ENCODE measurements at places on chromosomes 12 and 14.
A peak's percentile ranks its signal among the peaks of the same experiment; 100 is the strongest.

GRCh38 chr12:11650286-11651281 is 1.1 kb downstream of the ETV6 start:
- peaks cover 43% of the 10 kb centered on the region for H3K4me1 ChIP-seq
- peak; percentile 42 for DNase-seq
- peak overlapping the region; percentile 93 for H3K4me3 ChIP-seq

DNA sequence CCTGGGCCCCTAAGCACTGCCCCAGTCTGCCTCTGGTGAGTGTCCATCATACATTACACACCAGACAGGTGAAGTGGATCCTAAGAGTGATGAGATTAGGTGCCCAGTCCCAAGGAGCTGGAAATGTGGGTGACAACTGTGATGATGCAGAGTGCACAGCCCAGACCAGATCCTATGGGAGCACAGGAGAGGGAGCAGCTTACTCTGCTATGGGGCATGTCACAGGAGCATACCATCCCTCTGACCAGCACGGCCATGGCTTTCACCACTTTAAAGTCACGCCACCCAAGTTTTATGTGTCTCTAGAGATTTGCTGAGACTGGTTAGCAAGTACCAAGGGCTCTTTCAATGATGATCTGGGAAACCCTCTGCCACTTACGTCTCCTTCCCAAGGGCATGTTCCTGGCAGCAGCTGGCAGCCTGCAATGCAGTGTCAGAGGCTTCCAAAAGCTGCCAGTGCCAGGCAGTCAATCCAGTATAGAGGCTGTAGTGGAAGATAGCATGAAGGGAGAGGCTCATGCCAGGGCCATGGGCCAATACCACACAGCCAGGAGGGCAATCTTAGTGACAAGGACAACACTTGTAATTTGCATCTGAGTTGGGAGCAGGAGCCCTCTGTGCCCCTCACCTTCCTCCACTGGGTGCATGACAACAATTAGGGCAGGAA is 40.2 kb downstream of the STAB2 start:
- H3K36me3 ChIP-seq = no peaks in the 10 kb centered on the region
- no peak overlapping the region for H3K4me3 ChIP-seq
- no peaks in the 10 kb centered on the region for H3K4me1 ChIP-seq
- H3K27ac ChIP-seq = no peak overlapping the region
- no peak for DNase-seq

DNA sequence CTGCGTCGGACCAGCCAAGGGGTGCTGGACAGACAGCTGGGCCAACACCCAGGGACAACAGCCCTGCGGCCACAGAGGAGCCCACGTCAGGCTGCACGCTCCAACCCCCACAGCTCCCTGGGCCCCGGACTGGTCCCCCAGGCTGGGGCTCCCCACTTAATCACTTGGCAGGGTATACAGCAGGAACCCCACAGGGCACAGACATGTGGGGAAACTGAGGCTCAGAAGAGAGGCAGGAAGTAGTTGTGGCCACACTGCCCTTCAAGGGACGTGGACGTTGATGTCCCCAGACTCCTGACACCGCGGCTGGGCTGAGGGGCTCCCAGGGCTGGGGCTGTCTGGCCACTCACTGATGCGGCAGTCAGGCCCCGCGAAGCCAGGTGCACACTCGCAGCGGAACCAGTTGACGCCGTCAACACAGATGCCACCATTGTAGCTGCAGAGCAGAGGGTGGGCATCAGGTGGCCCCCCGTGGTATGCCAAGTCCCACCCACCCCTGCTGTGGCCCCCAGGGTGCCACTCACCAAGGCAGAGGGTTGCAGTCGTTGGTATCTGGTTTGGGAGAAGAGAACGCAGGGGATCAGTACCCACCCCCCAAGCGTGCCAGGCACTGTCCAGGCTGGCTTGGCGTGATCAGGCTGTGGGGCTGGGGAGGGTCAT is 21.5 kb downstream of the JAG2 start:
- H3K4me1 ChIP-seq = no peaks in the 10 kb centered on the region
- DNase-seq = no peak
- H3K27me3 ChIP-seq = no peaks in the 10 kb centered on the region
- no peak overlapping the region for H3K4me3 ChIP-seq
- no peak overlapping the region for H3K27ac ChIP-seq

DNA sequence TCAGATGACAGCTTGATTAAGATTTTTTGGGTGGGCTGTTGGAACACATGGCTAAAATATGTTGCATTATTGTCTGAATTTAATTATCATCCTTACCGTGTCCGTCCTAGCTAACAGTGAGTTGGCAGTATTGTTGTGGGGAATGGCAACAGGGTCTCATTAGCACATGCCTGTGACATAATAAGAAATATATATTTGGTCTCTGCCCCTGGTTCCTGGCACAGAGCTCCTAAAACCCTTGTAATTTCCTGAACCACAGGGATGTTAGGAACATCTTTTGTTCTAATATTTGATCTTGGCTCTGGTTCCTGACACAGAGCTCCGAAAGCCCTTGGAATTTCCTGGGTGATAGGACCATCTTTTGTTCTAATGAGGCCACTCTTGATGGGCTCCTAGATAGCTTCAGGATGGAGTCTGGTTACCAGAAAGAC is 76.0 kb downstream of the SYNE2 start:
- H3K27me3 ChIP-seq = no peaks in the 10 kb centered on the region
- H3K27ac ChIP-seq = peak overlapping the region; percentile 9
- peaks cover 14% of the 10 kb centered on the region for H3K36me3 ChIP-seq
- H3K4me1 ChIP-seq = peaks cover 31% of the 10 kb centered on the region
- no peak overlapping the region for H3K4me3 ChIP-seq

DNA sequence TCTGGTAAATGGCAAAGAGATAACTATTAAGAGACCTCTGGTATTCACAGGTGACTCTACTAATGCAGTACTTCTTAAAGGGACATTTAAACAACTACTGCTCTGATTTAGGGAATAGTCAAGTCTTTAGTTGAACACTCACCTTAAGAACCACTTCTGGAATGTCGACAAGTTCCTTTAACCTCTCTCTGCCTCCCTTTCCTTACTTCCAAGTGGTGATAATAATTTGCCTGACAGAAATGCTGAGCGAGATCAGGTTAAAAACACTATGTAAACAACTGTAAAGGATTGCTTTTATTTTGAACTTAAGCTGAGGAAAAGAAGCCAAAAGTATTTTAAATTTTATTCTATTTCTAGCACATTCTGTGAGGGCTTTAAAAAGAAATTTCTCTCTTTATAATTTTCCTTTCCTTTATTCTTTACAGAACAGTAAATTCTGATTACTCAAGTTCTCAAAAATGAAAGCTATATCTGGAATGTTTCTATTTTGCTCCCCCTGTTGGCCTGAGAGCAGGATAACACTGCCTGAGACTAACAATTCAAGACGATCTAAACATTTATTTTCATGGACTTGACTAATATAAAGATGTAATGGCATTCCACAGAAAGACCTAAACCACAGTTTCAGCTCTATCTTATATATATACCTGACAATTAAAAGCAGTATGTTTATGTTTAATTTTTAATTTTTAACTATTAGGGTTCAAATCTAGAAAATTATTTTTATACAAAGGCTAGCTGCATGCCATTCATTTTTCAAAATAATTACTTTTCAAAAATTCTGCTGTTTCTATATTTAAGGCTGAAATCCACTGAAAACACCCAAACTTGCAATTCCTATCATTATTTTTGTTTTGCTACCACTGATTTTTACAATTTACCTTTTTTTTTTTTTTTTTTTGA is 29.2 kb downstream of the ZCCHC8 start:
- no peaks in the 10 kb centered on the region for H3K27me3 ChIP-seq
- H3K4me1 ChIP-seq = no peaks in the 10 kb centered on the region
- H3K27ac ChIP-seq = peak overlapping the region; percentile 28

- DNase-seq = no peak
- no peaks in the 10 kb centered on the region for H3K27me3 ChIP-seq
- peaks cover 11% of the 10 kb centered on the region for H3K36me3 ChIP-seq
- H3K4me3 ChIP-seq = no peak overlapping the region
- no peak overlapping the region for H3K27ac ChIP-seq
- peaks cover 8% of the 10 kb centered on the region for H3K4me1 ChIP-seq
These were observed 59.7 kb downstream of the NOVA1 start for GRCh38 chr14:26538176-26538575.

All from WTC11 (cell line).